Calu3 (cell line): ENCODE measurements at places on chromosomes 1 and 21. TPM values are rescaled to one million over a fixed set of nuclear protein-coding genes. Genes with fewer than 3 reads are reported as not detected.

DNA sequence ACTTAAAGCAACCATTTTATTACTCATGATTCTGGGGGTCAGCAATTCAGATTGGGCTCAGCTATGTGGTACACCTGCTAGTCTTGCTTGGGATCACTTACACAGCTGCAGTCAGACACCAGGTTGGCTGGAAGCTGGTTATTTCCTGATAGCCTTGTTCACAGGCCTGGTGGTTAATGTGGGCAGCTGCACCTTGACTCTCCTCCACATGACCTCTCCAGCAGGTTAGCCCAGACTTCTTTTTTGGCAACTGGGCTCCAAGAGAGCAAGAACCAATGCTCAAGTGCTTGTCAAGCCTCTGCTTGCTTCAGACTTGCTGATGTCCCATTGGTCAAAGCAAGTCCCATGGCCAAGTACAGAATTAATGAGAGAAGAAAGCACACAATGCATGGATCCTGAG is 11.8 kb upstream of the POGK start:
- peaks cover 14% of the 10 kb centered on the region for H3K27me3 ChIP-seq
- no peaks in the 10 kb centered on the region for H3K4me1 ChIP-seq
- DNase-seq: no peak
- H3K36me3 ChIP-seq: no peaks in the 10 kb centered on the region
- no peak overlapping the region for H3K27ac ChIP-seq
- H3K4me3 ChIP-seq: no peak overlapping the region

CELA3B gene
- total RNA-seq: not detected in 2 replicates

EIF3I gene
- 178 and 186 TPM in 2 replicates for total RNA-seq

DNA sequence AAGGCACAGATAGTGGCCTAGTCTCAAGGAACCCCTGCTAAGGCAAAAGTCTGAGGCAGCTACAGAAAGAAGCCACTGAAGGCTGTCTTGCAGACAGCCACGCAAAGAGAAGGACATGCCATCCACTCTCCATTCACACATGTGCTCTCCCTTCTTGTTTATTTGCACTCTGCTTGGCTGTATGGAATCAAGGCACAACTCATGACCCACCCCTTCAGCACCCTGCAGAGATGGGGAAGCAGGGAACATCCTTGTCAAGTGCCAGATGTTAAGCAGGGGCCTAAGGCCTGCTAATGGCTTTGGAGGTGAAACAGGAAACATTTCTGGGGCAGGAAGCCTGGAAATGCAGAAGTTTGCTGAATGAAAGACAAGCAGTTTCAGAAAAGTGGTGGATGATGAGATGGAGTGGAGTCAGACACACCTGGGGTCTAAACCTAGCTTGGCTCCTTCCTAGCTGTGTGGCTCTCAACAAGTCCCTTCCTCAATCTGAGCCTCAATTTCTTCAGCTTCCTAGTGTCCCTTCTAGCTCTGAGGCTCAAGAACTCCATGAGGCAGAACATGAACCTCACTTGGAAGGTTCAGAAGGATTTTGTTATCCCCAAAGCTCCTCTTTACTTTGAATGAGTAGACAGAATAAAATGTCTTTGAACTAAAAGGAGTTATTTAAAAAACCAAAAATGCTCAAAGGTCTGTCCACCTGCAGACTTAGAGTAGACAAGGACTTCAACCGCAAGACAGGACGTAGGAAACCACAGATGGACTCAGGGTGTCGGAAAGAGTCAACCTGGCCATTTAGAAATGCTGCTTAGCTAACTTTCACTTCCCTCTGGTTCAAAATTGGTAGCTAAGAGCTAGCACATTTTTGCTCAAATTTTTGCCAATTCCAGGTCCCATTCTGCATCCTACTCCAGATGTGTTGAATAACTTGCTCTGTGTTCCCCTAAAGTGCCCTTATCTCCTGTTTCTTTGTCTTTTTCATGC is 283.1 kb downstream of the PLPP3 start:
- no peaks in the 10 kb centered on the region for H3K27me3 ChIP-seq
- no peak overlapping the region for H3K27ac ChIP-seq
- no peaks in the 10 kb centered on the region for H3K4me1 ChIP-seq
- no peaks in the 10 kb centered on the region for H3K36me3 ChIP-seq
- DNase-seq: no peak

GRCh38 chr1:117803318-117803717 is 126.1 kb downstream of the GDAP2 start:
- H3K27ac ChIP-seq: no peak overlapping the region
- H3K4me3 ChIP-seq: no peak overlapping the region
- H3K36me3 ChIP-seq: no peaks in the 10 kb centered on the region
- no peak for DNase-seq
- peaks cover 27% of the 10 kb centered on the region for H3K27me3 ChIP-seq

RORC gene
- total RNA-seq: 0.19 and 1.2 TPM in 2 replicates

CDA gene
- total RNA-seq: 7.4 and 9.0 TPM in 2 replicates

CELA2A gene
- not detected in 2 replicates for total RNA-seq

FAM72C gene
- total RNA-seq: 8.3 and 8.4 TPM in 2 replicates

DNA sequence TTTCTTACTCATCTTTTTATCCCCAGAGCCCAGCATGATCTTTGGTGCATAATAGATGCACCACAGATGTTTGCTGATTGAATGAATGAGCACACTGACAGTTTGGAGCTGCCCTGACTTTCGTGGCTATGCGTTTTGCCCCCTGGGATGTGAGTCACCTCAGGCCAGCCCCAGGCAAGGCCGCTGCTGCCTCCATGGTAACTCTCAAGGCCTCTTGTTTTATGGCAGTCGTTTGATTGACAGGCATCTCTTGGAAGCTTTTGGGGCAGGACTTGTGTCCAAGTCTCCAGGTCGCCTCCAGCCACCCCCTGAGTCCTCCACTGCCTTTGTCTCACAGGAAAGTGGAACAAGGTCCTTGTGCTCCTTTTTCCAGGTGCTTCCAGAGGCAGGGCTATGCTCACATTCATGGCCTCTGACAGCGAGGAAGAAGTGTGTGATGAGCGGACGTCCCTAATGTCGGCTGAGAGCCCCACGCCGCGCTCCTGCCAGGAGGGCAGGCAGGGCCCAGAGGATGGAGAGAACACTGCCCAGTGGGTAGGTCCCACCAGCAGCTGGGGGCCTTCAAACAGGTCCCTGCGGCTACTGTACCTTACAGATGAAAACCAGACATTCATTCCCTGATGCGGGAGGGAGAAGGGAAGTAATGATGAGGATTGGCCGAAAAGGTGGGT is 11.2 kb downstream of the PSEN2 start:
- DNase-seq: no peak
- H3K4me3 ChIP-seq: no peak overlapping the region
- no peaks in the 10 kb centered on the region for H3K27me3 ChIP-seq
- no peak overlapping the region for H3K27ac ChIP-seq
- H3K36me3 ChIP-seq: peaks cover 18% of the 10 kb centered on the region

- H3K36me3 ChIP-seq: no peaks in the 10 kb centered on the region
- no peak overlapping the region for H3K27ac ChIP-seq
- no peak overlapping the region for H3K4me3 ChIP-seq
- peaks cover 26% of the 10 kb centered on the region for H3K27me3 ChIP-seq
- no peak for DNase-seq
- H3K4me1 ChIP-seq: no peaks in the 10 kb centered on the region
These were observed 187.3 kb downstream of the AK5 start for GRCh38 chr1:77468949-77469710.
